ENCODE measurements at places on chromosomes 13 and 19. TPM values are rescaled to one million over a fixed set of nuclear protein-coding genes. Genes with fewer than 3 reads are reported as not detected.

- peak; percentile 92 for DNase-seq
Measured at GRCh38 chr13:113209336-113209758, at the start of gene CUL4A. Gene CUL4A, plus strand, starts transcription at chr13:113209613. Its CDS starts 15 bp downstream, at chr13:113209628.

The ZNF556 gene
- not detected for total RNA-seq

The CBY2 gene
- not detected for total RNA-seq

The ZNF101 gene
- 3.3 TPM for total RNA-seq

The UNC13A gene
- 0.08 TPM for total RNA-seq

The CAPN12 gene
- total RNA-seq, result 26.6 TPM

GRCh38 chr19:40806423-40807146, 7.6 kb downstream of the EGLN2 start:
- peak; percentile 95 for DNase-seq

- no peak for DNase-seq
Measured at GRCh38 chr13:27113436-27113835, 58.2 kb downstream of the USP12 start.

DNA sequence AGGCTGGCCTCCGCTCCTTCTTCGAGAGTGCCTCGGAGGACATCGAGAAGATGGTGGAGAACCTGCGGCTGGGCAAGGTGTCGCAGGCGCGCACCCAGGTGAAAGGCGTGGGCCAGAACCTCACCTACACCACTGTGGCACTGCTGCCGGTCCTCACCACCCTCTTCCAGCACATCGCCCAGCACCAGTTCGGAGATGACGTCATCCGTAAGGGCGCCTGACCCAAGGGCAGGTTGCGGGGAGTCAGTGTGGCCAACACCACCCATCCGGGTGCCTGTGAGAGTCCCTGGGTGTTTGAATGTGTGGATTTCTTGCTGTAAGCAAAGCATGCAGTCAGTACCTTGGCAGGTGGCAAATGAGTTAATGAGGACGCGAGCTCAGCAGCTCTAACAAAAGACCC, 78.8 kb downstream of the RYR1 start:
- no peak for DNase-seq

DNA sequence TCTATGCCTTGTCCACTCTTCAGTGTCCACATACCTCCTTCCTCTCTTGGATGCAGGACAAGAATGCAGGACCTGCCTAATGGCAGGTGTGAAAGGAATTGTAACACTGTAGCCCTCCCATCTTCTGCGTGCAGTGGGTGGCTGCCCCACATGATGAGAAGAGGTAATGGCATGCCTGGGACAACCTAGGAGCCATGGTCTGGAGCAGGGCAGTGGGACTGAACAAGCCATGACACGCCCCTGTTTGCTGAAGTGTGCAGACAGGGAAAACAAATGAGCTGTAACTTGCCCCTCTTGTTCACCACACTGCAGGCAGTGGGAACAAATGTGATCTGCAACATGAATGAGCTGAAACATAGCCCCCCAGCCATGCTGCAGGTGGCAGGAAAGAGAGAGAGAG, 192.2 kb downstream of the PCDH17 start:
- DNase-seq, result no peak

DNA sequence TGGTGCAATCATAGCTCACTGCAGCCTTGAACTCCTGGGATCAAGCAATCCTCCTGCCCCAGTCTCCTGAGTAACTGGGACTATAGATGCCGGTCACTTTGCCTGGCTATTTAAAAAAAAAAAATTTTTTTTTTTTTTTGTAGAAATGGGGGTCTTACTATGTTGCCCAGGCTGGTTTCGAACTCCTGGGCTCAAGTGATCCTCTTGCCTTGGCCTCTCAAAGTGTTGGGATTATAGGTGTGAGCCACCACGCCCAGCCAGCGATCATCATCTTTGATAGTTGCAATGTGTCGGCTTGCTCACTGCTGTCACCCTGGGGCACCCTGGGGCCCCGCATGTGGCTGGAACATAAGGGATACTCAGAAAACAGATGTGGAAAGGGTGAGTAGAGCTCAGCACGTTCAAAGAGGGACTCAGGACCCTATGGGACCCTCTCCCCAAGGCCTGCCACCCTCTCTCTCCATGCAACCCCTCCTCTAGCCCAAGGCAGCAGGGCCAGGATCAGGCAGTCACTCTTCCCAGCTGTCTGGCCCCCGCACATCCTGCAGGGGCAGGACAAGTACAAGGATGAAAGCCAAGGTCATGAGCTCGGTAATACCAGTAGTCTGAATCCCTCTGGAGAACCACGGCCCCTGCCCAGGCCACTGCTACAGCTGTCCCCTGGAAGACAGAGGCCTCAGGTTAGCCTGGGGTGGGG, 6.5 kb upstream of the CCL25 start:
- DNase-seq, result no peak

DNA sequence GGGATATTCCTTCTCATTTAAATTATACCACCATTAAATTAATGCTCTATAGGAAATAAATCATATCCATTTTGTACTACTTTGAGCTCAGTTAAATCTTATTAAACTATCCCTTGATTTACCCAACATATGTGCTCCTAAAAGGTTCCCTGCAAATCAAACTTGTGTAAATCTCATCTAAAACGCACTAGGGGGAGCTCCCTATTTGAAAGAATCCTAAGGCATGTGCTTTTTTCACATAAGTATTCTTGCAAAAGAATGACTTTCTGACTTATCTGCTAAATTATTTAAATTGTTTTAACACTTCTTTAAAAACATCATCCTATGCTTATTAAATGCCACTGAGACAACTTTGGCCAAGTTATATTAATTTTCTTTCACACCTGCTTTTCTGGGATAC, 7.9 kb downstream of the INTS6 start:
- no peak for DNase-seq

The ZNF471 gene
- 1.8 TPM for total RNA-seq

The PCID2 gene
- total RNA-seq, result 55.4 TPM

The KLK2 gene
- not detected for total RNA-seq

The LRRC63 gene
- total RNA-seq, result not detected

The SLC25A23 gene
- total RNA-seq, result 48.8 TPM

GRCh38 chr13:66657165-66657881, 572.8 kb downstream of the PCDH9 start:
- peak; percentile 50 for DNase-seq

- no peak for DNase-seq
Measured at GRCh38 chr19:3207461-3208242, 16.8 kb upstream of the CELF5 start.

The ZNF85 gene
- 12.9 TPM for total RNA-seq

The CDC37 gene
- total RNA-seq, result 144 TPM

DNA sequence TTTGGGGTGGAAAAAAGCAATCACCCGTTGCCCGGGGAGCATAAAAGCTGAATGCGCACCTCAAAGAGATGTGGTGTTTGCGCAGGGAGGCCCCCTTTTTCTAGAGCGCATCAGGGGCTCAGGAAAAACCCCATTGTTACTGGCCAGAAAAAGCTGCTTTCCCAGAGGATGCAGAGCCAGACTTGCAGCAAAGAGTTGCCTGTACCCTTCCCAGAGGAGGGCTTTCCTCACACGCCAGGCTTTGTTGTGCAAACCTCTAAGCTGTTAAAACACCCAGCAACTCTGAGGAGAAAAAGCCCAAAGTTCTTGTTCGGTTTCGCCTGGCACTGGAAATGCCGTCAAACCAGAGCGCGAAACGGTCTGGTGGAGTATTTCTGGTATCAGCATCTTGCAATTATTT, 29.3 kb downstream of the GSX1 start:
- DNase-seq, result no peak
